ENCODE measurements at places on chromosomes 16 and 17.

GRCh38 chr16:67842509-67843342 is 606 bp downstream of the THAP11 start:
- peak; percentile 64 for DNase-seq

GRCh38 chr17:38693700-38694329 is 11.3 kb upstream of the MLLT6 start:
- DNase-seq = peak; percentile 93

GRCh38 chr17:56824503-56824902 is 9.2 kb downstream of the C17orf67 start:
- no peak for DNase-seq

DNA sequence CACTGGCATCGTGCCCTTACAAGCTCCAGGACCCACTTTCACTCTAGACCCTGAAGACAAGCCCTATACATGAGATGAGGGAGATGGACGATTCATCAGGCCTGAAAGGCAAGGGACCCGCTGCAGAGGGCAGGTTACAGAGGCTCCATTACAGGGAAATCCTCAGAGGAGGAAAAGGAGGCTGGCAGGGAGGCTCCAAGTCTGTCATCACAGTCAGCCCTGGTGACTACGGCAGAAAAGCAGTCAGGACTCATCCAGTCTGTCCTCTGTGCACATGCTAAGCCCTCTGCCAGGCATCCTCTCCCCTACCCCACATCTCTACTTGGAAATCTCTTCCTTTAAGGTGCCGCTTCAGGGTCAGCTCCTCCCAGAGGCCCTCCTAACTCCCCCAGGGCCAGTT is 197.7 kb upstream of the CDH5 start:
- DNase-seq = no peak

DNA sequence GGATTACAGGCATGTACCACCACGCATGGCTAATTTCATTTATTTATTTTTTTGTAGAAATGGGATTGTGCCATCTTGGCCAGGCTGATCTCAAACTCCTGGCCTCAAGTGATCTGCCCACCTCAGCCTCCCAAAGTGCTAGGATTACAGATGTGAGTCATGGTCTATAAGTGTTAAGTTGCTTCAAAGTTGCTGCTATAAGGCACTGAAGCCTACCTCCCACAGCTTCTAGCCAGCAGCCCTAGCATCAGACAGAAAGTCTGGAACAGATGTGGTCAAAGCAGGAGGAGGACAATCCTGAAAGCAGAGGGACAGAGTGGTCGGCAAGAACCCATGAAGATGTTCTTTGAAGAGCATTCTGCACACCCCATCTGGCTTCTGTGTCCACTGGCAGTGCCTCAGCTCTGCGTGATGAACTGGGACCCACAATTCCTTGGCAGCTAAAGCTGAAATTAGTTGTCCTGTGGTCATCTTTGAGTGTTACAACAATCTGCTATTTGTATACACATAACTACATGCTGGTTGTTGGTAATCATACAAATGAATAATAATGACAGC is 11.2 kb downstream of the MAP3K14 start:
- DNase-seq = no peak

DNA sequence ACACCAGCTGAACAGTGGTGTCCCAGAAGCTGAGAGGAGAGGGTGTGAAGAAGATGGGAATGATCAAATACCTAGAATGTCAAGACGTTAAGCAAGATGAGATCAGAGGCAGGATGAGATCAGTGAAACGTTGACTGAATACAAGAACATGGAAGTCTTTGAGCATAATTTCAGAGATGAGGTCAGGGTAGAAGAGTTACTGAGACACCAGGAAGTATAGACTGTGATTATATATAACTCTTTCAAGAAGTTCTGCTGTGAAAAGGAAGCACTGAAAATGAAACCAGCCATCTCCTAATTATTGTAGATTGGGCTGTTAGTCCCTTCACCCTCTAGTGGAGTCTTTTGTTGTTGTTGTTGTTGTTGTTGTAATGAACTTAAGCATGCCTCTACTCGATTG is 9.1 kb downstream of the SHCBP1 start:
- no peak for DNase-seq
